M059J (cell line): ENCODE measurements at places on chromosomes 3 and 15. TPM values are rescaled to one million over a fixed set of nuclear protein-coding genes. Genes with fewer than 3 reads are reported as not detected.

AMOTL2 gene
- 71.9 and 96.1 TPM in 2 replicates for total RNA-seq

QRICH1 gene
- 44.8 and 62.9 TPM in 2 replicates for total RNA-seq

WWTR1 gene
- 25.0 and 36.4 TPM in 2 replicates for total RNA-seq

CHRNA5 gene
- total RNA-seq = 5.0 and 14.7 TPM in 2 replicates

DNA sequence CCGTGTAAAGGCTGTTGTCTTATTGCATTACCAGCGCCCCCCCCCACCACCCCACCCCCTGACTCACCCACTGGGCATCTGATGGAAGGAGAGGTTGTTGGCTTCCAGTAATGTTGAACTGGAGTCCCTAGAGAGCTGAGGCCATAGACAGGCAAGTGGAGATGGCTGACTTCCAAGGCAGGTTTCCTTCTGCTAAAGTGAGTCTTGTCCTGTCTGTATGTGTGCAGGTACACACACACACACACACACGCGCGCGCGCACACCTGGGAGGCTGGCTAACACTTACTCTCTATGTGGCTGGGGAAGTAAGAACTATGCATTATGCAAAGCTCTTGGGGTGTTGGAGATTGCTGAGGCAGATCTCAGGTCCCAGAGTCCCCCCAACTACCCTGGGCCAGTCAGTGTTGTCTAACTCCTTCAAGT is 1.6 kb upstream of the KY start:
- DNase-seq = peak; percentile 72

GRCh38 chr3:167251678-167252077 is 128.4 kb downstream of the ZBBX start:
- DNase-seq = no peak

DNA sequence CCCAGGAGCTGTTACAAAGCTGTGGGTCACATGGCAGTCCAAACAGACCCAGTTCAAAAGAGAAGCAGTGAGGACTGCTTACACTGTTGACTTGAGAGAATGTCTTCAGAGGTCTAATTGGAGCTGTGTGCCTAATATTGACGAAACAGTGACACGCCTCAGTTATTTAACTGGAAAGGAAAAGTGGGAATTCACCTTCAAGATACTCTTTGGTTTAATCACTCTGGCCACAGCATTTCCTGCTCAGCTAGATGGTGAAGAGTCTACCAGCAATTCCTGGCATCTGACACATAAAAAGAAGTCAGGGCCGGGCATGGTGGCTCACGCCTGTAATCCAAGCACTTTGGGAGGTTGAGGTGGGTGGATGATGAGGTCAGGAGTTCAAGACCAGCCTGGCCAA is 326.4 kb downstream of the SV2B start:
- peak; percentile 70 for DNase-seq

ACVR2B gene
- total RNA-seq = 0.74 and 0.81 TPM in 2 replicates

GRCh38 chr3:167350245-167350862 is 29.7 kb downstream of the ZBBX start:
- DNase-seq = peak; percentile 27

DNA sequence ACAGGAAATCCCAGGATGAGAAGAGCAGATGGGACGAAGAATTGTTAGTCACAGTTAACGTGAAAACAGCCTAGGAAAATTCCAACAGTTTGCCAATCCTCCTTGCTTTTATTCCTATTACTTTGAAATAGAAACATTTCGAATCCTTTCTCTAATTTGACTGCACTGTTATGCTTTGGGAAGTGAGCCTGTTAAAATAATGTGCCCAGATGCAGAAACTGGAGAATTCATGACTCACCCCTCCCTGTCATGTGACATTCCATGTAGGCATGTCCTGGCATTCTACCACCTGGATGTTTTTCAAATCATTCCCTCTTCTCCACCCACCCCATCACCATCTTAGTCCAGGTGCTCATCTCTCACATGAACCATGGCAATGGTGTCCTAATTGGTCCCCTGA is 107.3 kb downstream of the MINAR1 start:
- DNase-seq = peak; percentile 18

KAT2B gene
- 7.3 and 14.7 TPM in 2 replicates for total RNA-seq

DNA sequence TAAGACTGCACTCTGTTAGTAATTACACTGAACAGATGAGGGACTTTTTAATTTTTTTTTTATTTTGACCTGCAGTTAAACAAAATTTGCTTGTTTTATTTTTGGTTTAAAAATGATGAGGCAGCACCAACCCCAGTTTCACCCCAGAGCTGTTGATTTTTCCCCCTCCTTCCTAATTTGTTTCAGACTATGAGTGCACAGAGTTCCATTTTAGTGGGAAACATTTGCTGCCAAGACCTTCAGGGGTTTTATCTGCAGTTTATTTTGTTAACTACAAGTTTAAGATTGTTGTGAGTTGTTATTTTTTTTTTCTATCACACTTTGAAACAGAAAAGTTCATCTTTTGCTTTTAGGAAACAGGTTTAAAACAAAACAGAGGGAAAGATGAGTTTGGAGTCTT is 455.9 kb upstream of the NR2F2 start:
- DNase-seq = no peak
